ENCODE measurements at places on chromosomes 3 and 15.

- peak; percentile 6 for DNase-seq
Observed at GRCh38 chr15:28975766-28976179, 90.0 kb downstream of the APBA2 start.

DNA sequence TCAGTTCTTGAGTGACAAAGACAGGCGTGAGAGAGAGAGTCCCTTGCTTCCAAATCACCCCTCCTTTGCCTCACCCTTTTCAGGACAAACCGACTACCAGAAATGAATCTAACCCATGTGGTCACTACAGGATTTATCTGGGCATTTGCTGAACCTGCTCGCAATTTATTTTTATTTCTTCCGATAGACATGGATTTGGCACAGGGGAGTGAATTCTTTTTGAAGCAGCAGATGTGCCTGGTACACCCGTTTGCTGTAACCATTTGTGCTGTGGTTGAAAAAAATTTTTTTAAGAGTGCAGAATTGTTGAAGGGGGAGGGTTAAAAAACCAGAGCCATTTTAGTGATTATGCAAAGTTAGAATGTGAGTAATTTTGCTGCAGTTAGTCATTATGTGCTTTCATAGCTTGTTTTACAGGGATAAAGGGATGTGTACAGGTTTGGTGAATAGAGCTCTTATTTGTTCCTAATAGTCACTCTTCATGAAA is 442.0 kb downstream of the LPP start:
- no peak for DNase-seq

DNA sequence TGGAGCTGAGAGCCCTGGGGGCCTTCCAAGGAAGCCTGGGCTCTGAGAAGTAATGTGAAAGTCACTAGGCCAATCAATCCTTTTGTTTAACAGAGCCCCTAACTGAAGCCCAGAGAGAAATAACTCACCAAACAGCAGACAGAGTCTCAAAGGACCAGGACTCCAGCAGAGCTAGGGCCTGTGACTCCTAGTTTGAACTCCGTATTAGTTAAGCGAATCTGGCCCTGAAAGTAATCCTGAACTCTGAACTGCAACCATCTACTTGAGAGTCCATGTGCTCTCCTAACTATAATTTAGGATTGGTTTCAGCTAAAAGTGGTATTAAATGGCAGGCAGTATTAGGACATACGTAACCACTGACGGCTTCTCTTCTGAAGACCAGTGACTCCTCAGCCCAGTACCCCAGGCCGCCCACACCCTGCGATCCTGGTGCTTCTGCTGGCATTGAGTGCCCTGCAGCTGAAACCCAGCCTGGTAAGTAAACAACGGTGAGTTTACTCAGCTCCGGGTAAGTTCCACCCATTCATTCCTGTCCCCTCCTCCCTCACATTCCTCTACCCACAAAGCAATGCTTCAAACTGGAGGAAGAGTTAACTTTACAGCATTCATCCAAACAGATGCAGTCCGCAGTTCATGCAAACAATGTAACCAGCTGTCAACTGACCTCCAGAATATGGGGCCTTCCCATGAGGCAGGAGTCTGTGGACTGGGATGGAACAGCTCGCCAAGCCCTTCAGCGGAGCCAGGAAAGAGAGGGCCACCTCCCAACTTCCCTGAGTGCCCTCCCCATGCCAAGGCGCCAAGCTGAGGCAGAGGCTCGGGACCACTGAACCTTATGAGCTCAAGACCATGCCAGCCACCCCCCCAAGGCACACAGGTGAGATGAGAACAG is 7.3 kb downstream of the MYO5C start:
- no peak for DNase-seq

DNA sequence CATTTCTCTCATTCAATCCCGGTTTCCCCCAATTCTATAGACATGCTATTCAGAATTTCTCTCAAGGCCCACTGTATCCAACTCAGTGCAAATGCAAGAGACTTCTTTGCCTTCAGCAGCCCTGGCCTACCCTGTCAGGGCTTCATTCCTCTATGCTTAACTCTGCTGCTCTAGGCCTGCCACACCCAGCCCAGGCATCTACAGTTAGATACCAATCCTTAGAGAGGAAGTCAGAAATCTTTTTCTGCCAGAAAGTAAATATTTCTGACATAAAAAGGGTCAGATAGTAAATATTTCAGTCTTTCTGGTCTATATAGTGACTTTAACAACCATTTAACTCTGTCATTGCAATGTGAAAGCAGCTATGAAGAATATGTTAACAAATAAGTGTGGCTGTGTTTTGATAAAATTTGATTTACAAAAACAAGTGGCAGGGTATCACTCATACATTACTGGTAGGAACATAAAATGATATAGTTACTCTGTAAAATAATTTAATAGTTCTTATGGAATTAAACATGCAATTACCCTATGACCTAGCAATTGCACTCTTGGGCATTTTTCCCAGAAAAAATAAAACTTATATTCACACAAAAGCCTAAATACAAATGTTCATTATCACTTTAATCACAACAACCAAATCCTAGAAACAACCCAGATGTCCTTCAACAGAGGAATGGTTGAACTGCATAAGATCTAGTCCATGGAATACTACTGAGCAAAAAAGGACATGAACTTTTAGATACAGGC is 942.0 kb downstream of the SQOR start:
- no peak for DNase-seq

DNA sequence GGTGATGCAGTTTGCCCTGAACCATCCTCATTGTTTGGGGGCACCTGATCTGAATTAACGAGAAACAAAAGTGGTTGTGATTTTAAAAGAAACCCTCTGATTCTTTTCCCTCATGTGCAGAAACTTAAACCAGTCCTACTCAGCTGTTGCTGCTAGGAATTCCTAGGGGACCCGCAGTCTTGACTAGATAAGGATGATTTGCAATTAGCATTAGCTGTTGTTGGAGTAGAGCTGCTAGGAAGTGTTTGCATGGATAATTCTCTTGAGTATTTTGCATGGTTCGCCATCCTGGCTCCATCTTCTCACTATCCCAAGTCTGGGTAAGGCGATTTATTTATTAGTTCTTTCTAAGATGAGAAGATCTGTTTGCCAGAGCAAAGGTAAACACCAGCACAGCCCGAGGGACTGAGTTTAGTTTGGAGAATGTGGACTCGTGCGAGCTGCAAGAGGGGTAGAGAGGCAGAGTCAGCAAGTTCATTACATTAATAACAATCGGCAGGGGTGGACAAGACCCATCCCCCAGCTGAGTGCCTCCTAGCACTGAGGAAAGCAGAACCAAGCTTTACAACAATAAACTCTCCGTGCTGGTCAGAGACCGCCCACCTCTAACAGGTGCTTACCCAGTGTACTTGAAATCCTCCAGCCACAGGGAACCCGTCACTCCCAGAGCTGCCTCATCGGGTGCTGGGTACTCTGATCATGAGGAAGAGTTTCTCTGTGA is 4.1 kb downstream of the FGD5 start:
- DNase-seq, result no peak

GRCh38 chr3:139121513-139122220 is 77.0 kb upstream of the PRR23C start:
- DNase-seq, result no peak

DNA sequence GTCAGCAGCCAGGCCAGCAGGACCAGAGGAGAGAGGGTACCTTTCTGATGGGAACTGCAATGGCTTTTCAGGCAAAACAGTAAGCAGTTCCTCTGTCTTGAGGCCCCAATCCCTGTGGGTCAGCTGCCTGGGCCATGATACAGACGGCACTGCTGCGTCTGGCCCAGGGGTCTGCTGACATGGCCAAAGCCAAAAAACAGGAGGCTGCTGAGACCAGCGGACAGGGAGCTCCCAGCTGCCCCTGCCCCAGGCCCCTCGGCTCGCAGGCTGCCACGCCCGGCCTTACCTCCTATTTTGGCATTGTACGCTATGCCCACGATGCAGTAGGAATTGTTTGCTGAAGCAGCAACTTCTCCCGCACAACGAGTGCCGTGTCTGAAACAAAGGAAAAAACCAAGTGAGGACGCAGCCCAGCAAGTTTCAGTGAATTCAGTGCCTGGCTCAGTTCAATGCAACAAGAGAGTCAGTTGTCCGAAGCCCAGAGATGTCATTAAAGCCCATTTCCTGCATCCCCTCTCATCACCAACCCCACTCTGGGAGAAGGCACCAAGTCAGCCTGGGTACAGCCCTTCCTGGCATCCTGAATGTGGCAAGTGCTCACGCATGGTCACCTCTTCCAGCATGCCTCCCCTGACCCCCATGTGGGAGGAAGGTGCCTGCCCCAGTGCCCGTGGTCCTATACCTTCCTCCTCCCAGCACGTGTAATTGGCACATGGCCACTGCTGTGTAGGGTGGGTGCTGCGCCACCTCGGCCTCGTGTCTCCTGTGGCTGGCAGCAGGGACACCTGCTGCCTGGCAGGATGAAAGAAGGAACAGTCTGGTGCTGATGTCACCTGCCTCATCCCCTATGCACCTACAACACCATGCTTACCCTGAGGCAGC is 61.7 kb downstream of the PCSK6 start:
- no peak for DNase-seq

DNA sequence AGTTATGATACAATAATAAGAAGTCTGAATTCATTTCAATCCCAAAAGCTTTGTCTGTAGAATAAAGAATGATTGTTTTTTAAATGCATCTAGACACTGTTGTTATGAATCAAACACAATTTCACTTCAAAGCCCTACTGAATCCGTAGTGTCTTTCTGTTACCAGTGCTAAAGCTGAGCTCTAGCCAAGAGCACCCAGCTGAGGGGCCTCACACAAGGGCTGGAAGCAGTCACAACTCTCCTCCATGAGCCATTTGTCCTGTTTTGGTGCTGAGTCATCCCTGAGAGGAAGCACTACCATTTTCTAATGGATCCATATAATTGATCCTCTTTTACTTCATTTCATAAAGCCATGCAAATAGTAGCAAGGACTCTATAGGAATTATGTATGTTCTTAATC is 158.2 kb upstream of the ANKRD28 start:
- DNase-seq, result no peak

- no peak for DNase-seq
Observed at GRCh38 chr15:99057697-99058420, 47.0 kb upstream of the SYNM start.

GRCh38 chr15:73346735-73347312 is 21.9 kb downstream of the HCN4 start:
- DNase-seq, result no peak

DNA sequence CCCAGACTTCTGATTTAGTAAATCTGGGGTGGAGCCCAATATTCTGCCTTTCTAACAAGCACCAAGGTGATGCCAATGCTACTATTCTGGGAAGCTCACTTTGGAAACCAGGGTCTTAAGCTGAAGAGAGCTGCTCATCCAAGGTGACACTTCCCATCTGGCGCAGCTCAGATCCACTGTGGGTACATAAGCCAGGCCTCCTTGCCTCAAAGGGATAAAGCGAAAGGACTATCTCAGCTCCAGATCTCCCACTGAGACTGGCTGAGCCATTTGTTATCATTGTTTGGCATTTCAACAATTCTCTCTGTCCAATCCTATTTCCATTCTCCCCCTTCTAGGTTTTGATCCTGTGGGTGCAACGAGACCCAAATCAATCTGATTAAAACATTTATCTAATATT is 323.8 kb downstream of the GBE1 start:
- DNase-seq, result no peak

All from NCI-H187 (cell line).